Activated naive CD4-positive, alpha-beta T cell treated with Interleukin-2 at 50 U/mL for 16 hours (primary cell): ENCODE measurements at places on chromosomes 12 and 14.

DNA sequence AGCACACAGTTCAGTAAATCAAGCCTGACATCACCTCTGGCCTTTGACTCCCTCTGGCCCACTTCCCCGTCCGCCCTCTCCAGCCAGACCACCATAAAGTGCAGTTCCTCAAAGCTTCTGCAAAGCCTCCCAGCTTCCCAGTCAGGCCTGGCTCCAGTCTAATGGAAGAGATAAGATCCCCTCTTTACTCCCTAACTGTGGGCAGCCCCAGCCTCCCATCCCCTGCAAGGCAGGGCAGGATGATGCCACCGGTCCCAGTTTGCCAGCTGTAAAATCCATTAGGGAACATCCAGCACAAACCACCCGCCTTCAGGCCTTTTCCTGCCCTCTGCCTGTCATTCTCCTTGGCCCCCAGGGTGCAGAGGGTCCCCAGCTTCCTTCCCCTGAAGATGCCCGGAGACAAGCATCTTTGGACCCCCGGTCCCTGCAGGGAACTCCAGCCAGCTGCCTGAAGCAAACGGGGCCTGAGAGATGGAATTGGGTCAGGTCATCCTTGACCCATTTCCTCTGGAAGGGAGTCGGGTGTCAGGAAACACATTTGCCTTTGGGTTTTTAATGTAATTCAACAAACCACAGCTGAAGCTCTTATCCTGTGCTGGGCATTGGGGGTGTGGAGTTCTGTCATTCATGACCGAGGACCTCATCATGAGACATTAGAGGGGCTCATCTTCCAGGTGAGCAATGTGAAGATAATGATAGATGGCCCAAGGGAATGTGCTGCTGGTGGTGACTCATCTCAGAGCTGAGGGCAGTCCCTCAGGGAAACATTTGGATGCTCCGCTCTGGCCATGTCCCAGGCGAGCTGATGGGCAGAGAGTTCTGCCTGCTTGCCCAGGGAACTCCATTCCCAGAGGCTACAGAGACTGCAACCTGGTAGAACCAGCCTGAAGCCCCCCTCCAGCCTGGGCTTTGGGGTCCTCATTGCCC, 93.8 kb upstream of the CLMN start:
- DNase-seq, result no peak

- no peak for DNase-seq
Observed at GRCh38 chr12:39541471-39541870, 78.1 kb downstream of the ABCD2 start.

DNA sequence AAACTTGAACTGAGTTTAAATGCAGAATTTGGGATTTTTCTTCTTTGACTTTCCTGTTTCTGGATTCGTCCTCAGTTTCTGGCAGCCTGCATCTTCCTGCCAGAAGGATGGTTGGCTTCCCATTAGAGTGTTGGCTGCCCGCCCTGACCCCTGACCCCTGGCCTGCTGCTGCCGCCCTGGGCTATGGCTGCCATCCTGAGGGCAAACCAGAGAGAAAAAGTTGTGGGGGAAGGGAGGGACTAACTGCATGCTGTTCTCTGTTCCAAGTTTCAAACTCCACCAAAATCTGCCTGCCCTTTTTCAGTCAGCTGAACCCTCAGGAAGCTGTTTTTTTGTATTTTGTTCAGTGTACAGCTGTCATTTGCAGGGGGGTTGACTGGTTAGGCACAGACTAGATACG, 48.4 kb downstream of the FNTB start:
- no peak for DNase-seq

GRCh38 chr12:66258011-66258410, 44.3 kb upstream of the HELB start:
- DNase-seq, result no peak

- no peak for DNase-seq
Observed at GRCh38 chr12:1380171-1380851, 214.1 kb downstream of the FBXL14 start.

DNA sequence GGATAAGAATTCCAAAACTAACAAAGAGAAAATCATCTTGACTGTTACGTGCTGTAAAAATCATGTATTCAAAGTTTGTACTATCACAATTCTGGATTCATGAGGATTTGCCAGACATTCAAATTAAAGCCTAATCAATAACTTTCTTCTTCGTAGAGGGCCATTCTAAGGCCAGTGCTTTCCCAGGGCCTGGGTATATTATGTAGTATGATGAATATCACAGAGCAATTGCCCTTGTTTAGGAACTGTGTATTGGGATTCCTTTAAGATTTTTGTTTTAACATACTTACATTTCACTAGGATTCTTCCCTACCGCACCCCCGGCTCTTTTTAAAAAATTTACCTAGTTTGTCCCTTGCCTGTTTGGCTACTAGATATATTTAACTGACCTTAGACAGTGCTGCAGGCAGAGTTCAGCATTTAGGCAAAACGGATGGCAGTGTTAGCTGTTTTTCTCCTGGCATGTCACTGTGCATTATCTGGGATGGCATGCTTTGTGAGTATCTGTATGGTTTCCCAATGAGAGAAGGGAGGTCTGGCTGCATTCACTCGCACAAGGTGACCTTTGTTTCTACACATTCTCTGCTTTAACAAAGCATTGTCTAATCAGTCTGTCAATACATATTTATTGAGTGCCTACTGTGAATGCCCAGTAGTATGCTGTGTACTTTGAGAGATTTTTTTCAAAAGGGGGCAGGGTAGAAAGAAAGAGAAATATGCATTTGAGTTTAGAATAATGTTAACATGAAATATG, 63.3 kb downstream of the ERC1 start:
- DNase-seq, result no peak

- no peak for DNase-seq
Observed at GRCh38 chr12:106085213-106085612, 53.5 kb downstream of the NUAK1 start.

- no peak for DNase-seq
Observed at GRCh38 chr12:116385486-116386217, 108.2 kb upstream of the MED13L start.

GRCh38 chr14:89241257-89241656, 175.8 kb downstream of the FOXN3 start:
- DNase-seq, result no peak

- DNase-seq, result no peak
Observed at GRCh38 chr14:52365071-52365470, 51.0 kb downstream of the PTGER2 start.

GRCh38 chr12:43381879-43382278, 170.1 kb downstream of the ADAMTS20 start:
- DNase-seq, result no peak

DNA sequence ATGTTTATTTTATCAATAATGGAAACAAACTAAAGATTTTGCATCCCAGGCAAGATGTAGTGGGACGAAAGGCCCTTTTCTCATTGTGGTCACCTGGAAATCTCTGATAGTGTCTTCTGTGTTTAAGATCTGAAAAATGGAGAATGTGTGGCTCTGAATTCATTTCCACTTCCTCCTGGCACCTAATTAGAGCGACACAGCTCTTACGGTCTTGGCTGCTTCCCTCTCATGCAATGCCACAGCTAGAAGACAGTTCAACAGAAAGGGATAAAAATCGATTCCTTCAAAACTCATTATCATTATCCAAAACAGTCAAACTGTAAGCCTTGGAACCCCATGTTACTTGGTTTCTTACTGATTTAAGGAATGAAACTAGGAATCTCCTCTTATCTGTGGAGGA, 9.3 kb downstream of the ST8SIA1 start:
- DNase-seq, result no peak

DNA sequence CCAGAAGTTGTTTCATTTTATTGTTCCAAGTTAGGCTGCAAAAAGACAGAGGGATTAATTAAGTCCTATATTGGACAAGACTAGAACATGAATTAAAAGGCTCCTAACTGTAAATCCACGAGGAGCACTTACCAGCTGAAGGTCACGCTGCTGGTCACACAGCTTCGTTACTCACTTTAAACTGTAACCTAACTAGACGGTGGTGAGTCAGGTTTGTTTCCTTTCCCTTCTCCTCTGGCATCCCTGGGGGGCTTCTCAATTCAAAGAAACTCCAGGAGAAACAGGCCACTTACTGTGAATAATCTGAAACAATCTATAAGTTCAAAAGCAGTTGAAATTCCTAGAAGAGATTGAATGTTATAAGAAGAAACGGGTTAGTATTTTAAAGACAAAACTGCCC, 331.4 kb downstream of the BCAT1 start:
- no peak for DNase-seq

DNA sequence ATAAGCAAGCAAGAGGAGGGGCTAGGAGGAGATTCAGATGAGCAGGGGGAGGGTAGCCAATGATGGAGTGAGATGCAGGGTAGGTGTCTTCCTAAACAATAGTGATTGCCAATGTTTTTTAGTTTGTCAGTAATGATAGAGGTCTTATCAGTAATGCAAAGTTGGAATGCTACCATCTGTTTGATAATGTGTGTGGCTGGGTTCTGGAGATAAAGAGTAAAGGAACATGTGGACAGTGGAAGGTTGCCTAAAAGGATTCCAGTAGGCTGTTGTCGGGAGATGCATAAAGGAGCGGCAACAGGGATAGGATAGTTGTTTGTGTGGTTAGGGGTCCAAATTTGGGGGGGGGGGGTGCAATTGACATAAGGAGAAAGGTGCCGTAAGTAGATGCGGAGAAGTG, 52.5 kb downstream of the TESPA1 start:
- no peak for DNase-seq

DNA sequence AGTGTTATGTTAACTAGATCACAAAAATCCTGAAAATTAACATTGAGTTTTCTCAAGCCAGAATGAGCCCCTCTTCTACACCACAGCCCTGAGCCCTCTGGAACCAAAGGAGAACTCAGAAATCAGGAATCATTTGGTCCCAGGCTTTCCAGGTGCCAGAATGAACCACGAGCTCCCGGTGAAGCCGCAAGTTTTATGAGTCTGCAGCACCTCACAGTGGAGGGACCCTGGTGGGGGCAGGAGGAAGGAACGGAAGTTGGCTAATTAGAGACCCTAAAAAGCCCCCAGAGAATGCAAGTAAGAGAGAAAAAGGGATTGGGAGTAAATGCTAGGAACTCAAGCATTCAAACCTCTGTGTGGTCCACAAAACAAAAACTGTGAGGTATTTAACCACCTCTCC, 52.9 kb upstream of the BCL2L14 start:
- DNase-seq, result no peak

- DNase-seq, result no peak
Observed at GRCh38 chr12:127362121-127362520, 904.8 kb upstream of the TMEM132C start.

DNA sequence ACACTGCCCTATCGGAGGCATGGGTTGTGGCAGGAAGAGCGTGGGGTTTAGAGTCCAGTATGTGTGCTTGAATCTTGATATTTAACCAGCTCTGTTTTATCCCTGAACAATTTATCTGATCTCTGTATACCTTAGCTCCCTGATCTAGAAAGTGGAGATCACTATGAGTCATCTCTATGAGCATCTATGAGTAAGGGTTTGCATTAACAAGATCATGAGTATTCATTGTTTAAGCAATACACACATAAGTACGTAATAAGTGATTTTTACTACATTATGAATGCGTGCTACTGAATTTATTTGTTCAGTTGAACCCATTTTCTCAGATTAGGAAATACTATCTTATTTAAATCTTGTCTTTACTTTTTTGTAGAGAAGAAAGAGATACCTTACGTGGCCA, 49.4 kb downstream of the GPATCH2L start:
- no peak for DNase-seq

GRCh38 chr12:66058554-66058953, 72.0 kb downstream of the LLPH start:
- DNase-seq, result no peak

DNA sequence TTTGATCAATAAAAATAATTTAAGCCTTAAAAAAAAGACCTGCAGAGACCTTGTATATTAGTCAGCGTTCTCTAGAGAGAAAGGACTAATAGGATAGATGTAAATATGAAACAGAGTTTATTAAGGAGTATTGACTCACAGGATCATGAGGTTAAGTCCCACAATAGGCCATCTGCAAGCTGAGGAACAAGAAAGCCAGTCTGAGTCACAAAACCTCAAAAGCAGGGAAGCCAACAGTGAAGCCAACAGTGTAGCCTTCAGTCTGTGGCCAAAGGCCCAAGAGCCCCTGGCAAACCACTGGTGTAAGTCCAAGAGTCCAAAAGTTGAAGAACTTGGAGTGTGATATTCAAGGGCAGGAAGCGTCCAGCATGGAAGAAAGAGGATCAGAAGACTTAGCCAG, 66.3 kb downstream of the TBX5 start:
- no peak for DNase-seq

- DNase-seq, result no peak
Observed at GRCh38 chr12:122227341-122227740, 1.5 kb upstream of the DIABLO start.

DNA sequence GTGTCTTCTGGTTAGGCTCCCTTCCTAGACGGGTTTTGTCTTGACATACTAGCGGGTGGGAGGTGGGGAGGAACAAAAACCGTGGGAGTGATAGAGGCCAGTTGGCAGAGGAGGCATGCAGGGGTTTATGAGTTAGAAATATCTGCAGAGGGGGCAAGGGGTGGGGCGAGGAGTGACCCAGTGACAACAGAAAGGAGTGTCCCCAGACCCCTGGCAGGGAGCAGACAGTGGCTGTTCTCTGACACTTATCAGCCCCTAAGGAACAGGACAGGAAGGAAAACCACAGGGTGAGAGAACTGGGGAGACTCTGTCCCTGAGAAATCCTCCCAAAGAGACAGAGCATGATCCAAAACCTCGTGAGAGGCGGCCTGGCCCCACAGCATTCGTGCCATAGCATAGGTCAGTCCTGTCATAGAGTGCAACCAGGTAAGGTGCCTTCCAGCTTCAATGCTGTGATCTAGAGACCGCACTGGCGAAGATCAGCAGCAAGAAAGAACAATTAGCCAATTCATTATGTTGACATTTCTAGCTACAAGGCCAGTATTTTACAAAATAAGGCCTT, 141.4 kb downstream of the CRADD start:
- no peak for DNase-seq

DNA sequence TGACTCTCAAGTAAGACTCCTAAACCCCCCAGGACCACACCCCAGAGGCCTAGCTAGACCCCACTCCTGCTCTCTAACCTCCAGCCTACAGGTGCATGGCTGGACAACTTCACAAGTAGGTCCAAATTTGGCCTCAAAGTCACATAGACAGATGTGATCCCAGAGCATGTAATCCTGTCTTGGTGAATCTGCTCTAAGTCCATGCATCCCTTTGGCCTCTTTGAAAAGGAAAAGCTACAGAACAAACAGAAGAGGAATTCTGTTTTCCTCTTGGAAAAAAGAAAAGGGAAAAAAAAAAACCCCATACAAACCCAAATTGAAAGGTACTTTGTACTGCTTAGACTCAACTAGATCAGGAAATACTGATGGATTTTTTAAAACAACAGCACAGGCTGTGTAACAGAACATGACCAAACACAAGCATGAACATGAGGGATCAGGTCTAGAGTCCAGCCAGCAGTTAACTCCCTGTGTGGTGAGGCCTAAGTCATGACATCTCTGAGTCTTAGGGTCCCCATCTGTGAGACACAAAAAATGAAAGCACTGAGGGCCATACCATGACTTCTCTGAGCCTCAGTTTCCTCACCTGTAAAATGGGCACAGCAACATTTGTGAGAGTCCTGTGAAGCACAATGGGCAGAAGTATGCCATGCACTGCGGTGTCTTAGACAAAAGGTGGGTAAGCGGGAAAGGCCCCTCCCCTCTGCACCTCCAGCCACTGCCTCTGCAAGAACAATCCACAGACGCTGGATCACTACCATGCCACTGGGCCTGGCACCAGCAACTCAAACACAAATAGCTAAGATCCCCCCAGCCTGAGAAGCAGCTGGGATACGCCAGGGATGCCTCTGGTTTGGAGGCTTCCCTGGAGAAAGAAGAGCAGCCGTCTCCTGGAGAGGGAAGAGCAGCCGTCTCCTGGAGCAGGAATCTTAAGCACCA, 9.9 kb downstream of the PITPNM2 start:
- no peak for DNase-seq
